Gastrocnemius medialis (tissue), 4 donors: ENCODE measurements at places on chromosomes 1 and 21.

- peaks cover 61% of the 10 kb centered on the region for H3K4me1 ChIP-seq
- peaks cover 5% of the 10 kb centered on the region for H3K36me3 ChIP-seq
- H3K27ac ChIP-seq = peak overlapping the region; percentile 98
- no peaks in the 10 kb centered on the region for H3K27me3 ChIP-seq
- H3K4me3 ChIP-seq = peak overlapping the region; percentile 71
Observed at GRCh38 chr1:234608911-234609690, 877 bp downstream of the IRF2BP2 start.

DNA sequence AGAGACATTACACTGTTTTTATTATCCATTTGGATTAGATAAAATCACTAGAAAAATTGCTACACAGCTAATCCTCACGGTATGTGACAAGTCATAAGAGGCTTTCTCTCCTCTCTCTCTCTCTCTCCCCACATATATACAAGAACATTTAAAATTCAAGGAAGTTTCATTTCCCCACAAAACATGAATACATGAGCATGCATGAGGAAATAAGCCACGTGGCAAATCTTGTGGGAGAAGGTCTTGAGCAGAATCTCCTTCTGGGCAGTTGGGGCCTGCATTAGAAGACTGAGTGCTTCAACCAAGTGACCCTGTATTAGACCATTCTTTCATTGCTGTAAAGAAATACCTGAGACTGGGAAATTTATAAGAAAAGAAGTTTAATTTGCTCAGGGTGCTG lies 1313.1 kb downstream of the MRPL39 start:
- H3K36me3 ChIP-seq = no peaks in the 10 kb centered on the region
- no peaks in the 10 kb centered on the region for H3K27me3 ChIP-seq
- DNase-seq = no peak
- H3K4me3 ChIP-seq = no peak overlapping the region

DNA sequence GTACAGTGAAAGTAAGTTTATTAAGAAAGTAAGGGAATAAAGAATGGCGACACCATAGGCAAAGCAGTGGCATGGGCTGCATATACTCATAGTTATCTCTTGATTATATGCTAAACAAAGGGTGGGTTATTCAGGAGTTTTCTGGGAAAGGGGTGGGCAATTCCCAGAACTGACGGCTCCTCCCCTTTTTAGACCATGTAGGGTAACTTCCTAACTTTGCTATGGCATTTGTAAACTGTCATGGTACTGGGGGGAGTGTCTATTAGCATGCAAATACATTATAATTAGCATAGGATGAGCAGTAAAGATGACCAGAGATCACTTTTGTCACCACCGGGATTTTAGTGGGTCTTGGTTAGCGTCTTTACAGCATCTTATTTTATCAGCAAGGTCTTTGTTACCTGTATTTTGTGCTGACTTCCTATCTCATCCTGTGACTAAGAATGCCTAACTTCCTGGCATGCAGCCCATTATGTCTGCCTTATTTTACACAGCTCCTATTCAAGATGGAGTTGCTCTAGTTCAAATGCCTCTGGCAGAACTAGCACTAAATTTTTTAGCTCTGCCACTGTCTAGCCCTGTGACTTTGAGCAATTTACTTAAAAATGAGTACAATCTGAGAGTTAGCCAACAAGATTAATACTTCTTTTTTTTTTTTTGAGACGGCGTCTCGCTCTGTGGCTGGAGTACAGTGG lies 110.3 kb upstream of the PALMD start:
- DNase-seq = no peak
- peaks cover 15% of the 10 kb centered on the region for H3K4me1 ChIP-seq
- H3K36me3 ChIP-seq = no peaks in the 10 kb centered on the region
- H3K4me3 ChIP-seq = no peak overlapping the region
- peak overlapping the region; percentile 51 for H3K27ac ChIP-seq
- H3K27me3 ChIP-seq = no peaks in the 10 kb centered on the region

- H3K27ac ChIP-seq = no peak overlapping the region
- H3K36me3 ChIP-seq = no peaks in the 10 kb centered on the region
- H3K4me1 ChIP-seq = peaks cover 13% of the 10 kb centered on the region
- no peak overlapping the region for H3K4me3 ChIP-seq
- DNase-seq = no peak
Observed at GRCh38 chr1:1278620-1279019, 1.6 kb upstream of the SCNN1D start.

DNA sequence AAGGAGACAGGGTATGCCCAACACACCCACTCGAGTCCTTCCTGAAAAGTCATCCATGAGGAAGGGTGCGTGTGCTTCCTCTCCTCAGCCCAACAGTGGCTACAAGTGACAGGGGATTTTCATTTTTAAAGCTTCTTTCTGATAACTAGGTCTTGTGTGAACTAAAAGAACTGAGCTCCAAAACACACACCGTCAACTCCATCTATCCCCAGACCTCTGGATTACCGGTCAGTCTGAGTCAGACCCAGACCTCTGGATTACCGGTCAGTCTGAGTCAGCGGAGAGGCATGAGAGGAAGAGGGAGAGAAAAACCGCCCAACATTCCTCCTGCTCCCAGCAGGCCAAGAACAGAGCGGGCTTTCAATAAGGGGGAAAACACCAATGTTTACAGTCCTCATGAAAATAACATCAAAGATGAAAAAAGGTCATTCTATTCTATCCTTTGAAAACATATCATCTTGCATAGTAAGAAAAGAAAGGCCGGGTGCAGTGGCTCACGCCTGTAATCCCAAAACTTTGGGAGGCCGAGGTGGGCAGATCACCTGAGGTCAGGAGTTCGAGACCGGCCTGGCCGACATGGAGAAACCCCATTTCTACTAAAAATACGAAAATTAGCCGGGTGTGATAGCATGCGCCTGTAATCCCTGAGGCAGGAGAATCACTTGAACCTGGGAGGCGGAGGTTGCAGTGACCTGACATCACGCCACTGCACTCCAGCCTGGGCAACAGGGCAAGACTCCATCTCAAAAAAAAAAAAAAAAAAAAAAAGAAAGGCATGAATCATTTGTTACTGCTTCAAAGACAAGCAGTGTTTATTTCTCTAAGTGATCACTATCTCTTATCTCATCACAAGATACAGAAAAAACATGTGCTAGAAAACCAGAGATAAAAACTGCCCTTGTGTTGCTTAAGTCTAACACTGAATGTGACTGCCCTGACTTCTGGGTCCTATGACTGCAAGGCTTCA lies 3.4 kb downstream of the PTTG1IP start:
- no peaks in the 10 kb centered on the region for H3K27me3 ChIP-seq
- H3K4me3 ChIP-seq = peak overlapping the region; percentile 5
- peaks cover 3% of the 10 kb centered on the region for H3K36me3 ChIP-seq
- H3K27ac ChIP-seq = peak overlapping the region; percentile 95
- peaks cover 74% of the 10 kb centered on the region for H3K4me1 ChIP-seq
- peak; percentile 81 for DNase-seq

DNA sequence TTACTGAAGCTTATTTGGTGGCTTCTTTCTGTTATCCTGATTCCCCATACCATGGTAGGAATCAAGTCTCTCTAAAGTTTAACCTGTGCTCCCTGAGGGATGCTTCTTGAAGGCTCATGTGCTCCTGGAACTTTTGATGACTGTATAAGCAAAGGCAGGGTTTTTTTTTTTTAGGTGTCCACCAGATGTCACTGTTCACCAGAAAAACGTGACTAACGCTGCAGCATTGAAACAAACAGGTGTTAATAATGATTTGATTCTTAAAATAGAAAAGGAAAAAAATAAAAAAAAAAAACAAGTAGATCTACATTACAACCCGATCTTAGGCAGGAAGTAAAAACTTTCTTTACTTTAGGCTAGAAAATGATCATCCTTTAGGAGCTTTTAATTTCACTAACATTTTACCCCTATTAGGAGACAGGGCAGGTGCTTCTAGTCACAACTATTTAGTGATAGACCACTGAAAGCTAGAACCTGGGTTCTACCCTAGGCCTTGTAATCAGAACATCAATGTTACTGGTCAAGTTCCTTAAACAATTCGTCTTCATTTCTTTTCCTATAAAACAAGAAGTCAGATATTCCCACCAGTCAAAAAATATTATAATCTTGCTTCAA lies 223.0 kb downstream of the PLA2G4A start:
- no peak for DNase-seq
- H3K27ac ChIP-seq = no peak overlapping the region
- no peaks in the 10 kb centered on the region for H3K36me3 ChIP-seq
- H3K4me1 ChIP-seq = no peaks in the 10 kb centered on the region

DNA sequence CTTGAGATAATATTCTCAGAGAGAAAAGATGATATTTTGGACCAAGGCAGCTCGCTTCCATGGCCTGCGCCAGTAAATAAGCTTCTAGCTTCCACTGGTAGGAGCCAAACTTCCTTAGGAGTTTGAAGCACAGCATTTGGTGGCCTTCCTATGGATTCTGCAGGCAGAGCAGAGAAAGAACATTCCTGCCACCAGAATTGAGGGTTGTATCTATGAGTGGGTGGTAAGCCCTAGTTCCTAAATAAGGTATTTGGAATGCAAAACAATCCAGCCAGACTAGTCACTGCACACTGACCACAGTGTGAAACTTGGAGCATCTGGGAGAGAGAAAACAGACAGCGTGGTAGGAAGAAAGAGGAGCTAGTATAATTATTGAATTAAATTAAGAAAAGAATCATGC lies 54.1 kb upstream of the BCAR3 start:
- peaks cover 14% of the 10 kb centered on the region for H3K4me1 ChIP-seq
- H3K27me3 ChIP-seq = no peaks in the 10 kb centered on the region
- H3K36me3 ChIP-seq = no peaks in the 10 kb centered on the region

GRCh38 chr1:21319447-21320407 lies 29.5 kb upstream of the ECE1 start:
- H3K36me3 ChIP-seq = no peaks in the 10 kb centered on the region
- peak overlapping the region; percentile 80 for H3K27ac ChIP-seq
- H3K27me3 ChIP-seq = no peaks in the 10 kb centered on the region
- DNase-seq = no peak

- DNase-seq = no peak
- H3K36me3 ChIP-seq = no peaks in the 10 kb centered on the region
- H3K4me3 ChIP-seq = no peak overlapping the region
- peaks cover 6% of the 10 kb centered on the region for H3K4me1 ChIP-seq
Observed at GRCh38 chr1:39021426-39021825, 4.7 kb upstream of the NDUFS5 start.

DNA sequence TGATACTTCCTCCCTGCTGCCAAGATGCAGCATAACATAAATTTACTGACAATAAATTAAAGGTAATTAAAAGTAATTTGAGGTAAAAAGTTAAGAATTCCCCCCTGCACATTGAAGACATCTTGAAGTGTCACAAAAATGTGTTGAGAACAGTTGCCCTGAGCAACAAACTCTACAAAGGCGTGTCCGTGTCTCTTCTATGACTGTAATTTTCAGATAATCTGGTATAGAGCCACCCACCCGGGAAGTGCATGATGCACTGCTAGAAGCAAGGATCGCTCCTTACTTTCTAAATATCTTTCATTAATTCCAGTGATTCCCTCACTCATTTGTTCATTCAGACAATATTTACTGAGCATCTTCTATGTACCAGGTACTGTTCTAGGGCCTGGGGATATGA lies 11.0 kb upstream of the CASQ1 start:
- H3K4me3 ChIP-seq = no peak overlapping the region
- no peaks in the 10 kb centered on the region for H3K36me3 ChIP-seq
- no peak overlapping the region for H3K27ac ChIP-seq
- no peaks in the 10 kb centered on the region for H3K27me3 ChIP-seq

DNA sequence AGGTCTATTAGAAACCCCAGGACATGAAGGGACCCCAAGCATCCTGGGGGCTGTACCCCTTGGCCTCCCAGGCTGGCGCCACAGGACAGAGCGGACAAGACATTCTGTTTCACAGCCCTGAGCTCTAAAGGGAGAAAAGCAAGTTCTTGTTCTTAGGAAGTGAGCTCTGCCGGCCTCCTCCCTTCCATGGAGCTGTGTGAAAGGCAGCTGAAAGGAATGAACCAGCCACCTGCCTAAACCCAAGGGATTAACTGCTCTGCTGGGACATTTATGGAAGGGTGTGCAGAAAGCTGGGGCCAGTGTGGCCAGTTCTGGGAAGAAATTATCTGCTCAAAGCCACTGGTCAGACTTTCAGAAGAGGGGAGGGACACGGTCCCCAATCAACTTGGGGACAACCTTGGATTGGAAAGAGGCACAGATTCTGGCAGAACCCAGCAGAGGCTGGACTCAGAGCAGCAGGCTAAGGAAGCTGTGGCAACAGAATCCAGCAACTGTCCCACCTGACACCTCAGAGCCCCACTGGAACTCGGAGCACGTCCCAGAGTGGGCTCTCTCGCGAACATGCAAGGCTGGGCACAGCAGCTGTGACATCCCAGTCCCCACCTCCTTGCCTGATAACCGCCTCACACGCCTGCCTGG lies 2.1 kb downstream of the KLHL21 start:
- DNase-seq = no peak
- peak overlapping the region; percentile 90 for H3K4me3 ChIP-seq
- H3K27ac ChIP-seq = peak overlapping the region; percentile 100
- peaks cover 24% of the 10 kb centered on the region for H3K36me3 ChIP-seq
- H3K4me1 ChIP-seq = peaks cover 63% of the 10 kb centered on the region

- no peaks in the 10 kb centered on the region for H3K36me3 ChIP-seq
- DNase-seq = no peak
- no peak overlapping the region for H3K27ac ChIP-seq
- no peak overlapping the region for H3K4me3 ChIP-seq
- H3K27me3 ChIP-seq = no peaks in the 10 kb centered on the region
- no peaks in the 10 kb centered on the region for H3K4me1 ChIP-seq
Observed at GRCh38 chr1:228969953-228970800, 234.9 kb downstream of the RHOU start.

DNA sequence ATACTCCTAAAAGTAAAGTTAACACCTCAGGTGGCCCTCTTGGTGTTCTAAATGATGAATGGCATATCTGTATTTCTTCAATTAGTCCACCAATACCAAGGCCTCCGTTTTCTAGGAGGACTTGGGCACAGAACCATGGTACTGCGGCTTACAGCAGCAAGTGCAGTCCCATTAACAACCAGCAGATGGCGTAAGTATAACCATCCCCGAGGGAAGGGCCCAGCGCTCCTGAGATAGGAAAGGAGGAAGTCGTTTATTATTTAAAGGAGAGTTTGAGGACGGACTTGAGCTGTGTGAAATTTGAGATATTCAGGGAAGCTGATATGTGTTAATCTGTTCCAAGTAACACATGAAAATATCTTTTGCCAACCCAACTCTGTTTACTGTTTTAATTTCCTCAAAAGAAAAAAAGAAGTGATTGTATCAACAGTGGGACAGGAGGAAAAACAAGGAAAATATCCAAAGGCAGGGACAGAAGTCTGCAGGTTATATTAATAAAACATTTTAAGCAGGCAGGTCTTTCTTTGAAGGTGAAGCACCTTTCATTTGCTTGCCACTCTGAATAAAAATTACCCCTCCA lies 37.7 kb upstream of the KCNJ15 start:
- no peaks in the 10 kb centered on the region for H3K27me3 ChIP-seq
- H3K4me1 ChIP-seq = no peaks in the 10 kb centered on the region
- no peak overlapping the region for H3K4me3 ChIP-seq

DNA sequence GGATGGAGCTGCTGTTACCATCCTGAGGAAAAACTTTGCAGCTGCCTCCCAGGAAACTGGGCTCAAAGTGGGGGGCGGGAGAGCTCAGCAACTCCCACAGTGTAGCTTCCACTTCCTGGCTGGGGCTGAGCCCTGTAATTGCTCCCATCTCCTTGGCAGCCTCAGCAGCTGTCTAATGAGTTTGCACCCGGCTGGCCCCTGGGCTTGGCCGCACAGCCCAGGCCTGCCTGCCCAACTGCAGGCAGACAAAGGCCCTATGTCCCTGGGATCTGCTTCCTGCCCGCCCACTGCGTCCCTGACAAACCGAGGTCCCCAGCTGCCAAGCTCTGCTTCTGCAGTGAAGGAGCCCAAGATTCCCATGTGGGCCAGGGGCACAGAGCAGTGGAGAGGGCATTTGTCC lies 30.1 kb downstream of the EDN2 start:
- DNase-seq = no peak
- no peak overlapping the region for H3K4me3 ChIP-seq
- no peaks in the 10 kb centered on the region for H3K27me3 ChIP-seq
- H3K4me1 ChIP-seq = peaks cover 7% of the 10 kb centered on the region
- H3K36me3 ChIP-seq = no peaks in the 10 kb centered on the region
